ENCODE measurements at places on chromosomes 16 and 17.
A peak's percentile ranks its signal among the peaks of the same experiment; 100 is the strongest.

DNA sequence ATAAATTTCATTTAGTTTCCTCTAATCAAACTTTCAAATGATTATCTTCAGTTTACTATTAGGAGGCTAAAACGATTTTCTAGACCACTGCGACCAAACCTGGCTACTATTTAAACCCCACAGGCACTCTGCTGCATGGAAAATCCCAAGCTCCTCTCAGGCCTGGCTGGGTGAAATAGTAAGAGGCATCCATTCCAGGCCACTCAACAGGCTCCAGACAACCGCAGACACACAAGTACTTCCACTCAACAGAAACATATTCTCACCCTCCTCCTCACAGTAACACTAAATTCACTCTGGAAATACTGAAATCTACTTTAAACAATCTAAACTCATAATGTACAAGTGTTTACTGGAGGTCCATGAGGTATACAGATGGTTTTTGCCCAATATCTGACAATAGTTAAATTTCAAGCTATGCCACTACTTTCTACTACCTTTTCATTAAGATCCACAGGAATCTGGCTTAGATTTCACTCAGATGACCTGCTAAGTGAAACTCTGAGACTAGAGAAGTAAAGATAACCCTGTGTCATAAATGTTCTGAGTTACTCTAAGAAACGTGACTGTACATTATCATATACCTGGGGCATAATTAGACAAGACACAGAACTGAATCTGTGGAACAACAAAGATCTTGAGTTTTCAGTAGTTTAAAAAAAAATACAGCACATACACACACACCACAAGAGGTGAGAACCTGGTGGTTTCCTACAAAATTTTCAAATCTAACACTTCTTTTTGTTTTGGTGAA lies 10.4 kb downstream of the VPS53 start:
- no peak for DNase-seq

DNA sequence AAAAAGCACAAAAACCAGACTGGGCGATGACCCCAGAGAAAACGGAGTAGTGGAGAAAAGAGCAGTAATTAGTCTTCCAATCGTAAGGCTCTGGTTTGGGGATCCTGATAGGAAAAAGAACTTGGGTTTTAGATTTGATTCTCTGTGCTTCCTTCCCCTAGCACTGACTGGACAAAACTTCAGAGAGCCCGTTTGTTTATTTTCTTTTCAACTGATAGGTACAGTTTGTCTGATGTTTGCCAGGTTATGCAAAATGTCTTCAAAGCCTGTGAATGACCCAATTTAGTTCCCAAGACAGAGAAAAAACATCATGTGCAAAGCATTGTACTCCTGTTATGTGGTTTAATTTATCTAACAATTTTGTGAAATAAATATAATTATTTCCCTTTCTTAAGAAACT lies 151.1 kb upstream of the COX10 start:
- no peak for DNase-seq

GRCh38 chr17:74757931-74758847 lies 9.8 kb downstream of the NHERF1 start:
- no peak for DNase-seq

DNA sequence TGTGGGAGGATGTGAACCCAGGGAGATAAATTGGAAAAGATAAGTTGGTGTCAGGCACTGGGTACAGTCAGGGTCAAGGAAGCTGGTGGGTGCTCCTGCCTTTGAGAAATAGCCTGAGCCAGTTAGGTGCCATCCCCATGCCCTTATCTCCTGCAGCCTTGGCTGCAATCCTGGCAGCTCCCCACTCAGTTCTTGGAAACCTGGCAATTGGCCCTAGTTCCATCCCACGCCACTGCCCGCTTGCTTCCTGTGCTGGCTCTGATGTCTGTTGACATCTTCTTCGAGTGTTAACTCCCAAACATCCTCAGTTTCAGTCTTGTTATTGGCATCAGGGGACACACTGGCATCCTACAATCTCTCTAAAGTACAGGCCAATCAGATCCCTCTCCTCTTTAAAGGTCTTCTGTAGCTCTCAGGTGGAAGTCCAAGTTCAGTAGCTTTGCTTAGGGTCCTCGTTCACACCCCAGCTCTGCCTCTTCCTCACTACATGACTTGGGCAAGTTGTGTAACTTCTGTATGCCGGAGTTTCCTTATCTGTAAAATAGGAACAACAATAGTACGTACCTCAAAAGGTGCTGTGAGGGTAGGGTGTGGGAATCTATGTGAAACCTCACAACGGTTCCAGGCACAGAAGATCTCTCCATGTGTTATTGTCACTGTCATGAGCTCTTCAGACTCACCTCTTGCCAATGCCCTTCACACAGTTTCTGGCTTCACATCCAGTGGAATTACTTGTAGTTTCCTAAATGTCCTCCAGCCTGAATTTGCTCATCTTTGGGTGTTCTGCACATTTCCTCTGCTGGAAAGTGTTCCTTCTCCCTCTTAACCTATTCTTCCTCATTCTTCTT lies 13.5 kb upstream of the PRKAR1A start:
- DNase-seq = no peak

DNA sequence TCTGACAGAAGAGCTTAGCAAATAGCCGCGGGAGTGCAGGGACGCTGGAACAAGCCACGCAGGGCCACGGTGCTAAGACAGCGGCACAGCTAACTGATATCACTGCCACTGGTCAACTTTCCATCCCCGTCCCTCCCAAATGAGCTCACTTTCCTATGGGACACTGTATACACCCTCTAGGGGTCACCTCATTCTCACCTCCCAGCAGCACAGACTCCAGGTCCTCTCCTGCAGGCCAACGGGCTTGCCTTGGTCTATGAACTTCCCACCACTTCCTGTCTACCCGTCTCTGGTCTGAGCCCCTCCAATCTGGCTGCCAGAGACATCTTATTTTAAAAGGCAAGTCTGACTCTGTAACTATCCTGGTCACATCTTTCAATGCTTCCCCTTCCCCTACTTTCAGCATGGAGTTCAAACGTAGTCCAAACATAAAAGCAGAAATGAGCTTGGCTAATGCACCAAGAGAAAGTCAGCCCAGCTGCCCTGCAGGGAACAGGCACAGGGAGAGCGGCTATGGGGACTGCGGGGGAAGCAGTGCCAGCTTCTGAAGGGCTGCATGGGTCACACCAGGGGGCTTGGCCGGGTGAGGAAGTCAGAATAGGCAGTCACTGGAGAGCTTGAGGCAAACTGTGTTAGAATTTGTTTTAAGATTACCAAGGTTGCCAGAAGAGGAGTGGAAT lies 26.3 kb upstream of the SLC38A8 start:
- DNase-seq = no peak

GRCh38 chr17:38627957-38628356 lies 22.2 kb upstream of the SRCIN1 start:
- DNase-seq = no peak

DNA sequence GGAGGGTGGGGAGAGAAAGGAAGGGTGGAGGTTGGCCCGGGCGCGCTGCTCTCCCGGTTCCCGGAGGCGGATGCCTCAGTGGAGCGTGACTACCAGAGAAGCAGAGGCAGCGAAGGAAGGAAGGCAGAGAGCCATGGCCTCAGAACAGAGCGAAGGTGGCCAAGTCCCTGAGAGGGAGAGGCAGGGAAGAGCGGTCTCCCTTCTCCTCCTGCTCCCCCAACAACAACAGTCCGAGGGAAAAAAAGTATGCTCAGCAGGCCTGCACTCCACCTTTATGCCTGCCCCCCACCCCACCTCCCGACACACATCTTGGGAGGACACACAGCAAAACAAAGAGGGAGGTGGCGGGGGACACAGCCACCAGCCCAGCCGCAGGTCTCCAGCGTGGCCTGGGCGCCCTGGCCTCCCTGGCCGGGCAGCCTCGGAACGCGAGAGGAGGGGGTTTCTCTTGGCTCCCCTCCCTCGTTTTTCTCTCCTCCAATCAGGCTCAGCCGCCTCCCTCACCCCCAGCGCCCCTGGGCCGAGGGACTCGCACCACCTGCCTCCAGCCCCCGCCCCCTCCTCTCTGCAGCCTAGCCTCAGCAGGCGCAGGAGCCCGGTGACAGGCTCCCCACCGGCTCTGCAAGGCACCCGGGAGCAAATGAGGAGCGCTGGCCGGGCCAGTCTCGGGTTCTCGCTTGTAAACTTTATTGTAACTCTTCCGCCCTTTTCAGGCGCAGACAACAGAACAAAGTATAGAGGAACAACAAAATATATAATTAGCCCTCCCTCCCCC lies 1.1 kb upstream of the HOXB7 start:
- DNase-seq = no peak

DNA sequence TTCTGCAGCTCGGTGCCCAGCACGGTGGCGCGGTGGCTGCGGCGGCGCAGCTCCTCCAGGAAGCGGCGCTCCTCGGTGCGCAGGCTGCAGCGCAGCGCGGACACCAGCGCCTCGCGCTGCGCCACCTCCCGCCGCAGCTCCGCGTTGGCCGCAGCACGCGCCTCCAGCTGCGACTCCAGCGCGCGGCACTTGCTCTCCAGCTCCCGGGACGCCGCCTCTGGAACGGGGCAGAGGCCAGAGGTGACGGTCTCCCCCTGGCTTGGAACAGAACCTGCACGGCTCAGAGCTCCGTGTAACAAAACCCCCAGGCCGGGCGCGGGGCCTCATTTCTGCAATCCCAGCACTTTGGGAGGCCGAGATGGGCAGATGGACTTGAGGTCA lies 13.2 kb upstream of the CLUH start:
- DNase-seq = no peak

GRCh38 chr16:24538756-24539294 lies 541 bp upstream of the RBBP6 start:
- no peak for DNase-seq

GRCh38 chr16:89842471-89843408 lies 14.5 kb downstream of the SPIRE2 start:
- DNase-seq = no peak

- no peak for DNase-seq
Measured at GRCh38 chr17:53543472-53543871, 279.3 kb upstream of the KIF2B start.

DNA sequence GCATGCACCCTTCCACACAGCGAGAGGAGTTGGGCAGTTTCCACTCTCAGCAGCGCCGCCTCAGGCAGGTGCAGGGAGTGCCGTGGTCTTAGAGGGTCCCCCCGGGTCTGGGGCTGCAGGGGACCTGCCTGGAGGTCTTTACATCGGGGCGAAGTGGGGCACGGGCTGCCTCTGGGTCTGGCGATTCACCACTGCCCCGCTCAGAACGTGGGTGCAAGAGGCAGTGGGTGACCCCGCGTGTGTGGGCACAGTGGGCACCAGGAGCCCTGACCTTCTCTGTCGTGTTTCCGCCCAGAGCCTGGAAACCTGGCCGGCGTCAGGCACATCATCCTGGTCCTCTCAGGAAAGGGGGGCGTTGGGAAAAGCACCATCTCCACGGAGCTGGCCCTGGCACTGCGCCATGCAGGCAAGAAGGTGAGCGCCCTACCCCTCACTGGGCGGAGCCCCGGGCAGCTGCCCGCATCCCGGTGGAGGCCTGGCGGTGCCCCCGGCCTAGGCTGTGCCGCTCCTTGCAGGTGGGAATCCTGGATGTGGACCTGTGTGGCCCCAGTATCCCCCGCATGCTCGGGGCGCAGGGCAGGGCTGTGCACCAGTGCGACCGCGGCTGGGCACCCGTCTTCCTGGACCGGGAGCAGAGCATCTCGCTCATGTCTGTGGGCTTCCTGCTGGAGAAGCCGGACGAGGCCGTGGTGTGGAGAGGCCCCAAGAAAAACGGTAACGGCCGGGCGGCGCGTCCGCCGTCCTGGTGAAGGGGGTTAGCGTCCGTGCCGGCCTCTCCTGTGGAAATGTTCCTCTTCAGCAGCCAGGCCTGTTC lies 3.7 kb downstream of the NUBP2 start:
- DNase-seq = no peak

DNA sequence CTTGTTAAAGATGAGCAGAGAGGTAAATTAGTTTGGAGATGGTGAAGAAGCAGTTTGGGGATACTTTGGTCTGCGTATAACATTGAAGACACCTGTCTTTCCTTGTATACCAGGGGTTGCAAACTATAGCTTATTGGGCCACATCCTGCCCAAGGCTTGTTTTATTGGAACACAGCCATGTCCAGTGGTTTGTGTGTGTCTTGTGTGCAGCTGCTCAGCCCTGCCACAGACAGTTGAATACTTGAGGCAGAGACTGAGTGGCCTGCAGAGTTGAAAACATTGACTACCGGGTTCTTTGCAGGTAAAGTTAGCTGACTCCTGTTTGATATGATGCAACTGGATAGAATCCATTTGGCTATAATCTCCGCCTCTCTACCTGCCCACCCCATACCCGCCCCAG lies 224.4 kb downstream of the PRKCA start:
- no peak for DNase-seq

GRCh38 chr16:84689111-84689510 lies 10.7 kb upstream of the USP10 start:
- no peak for DNase-seq

- no peak for DNase-seq
Measured at GRCh38 chr16:31253642-31254045, 6.1 kb upstream of the ITGAM start.

GRCh38 chr16:65763640-65764305 lies 602.7 kb upstream of the CDH5 start:
- DNase-seq = no peak

GRCh38 chr17:74527756-74528155 lies 3.5 kb downstream of the CD300LB start:
- DNase-seq = peak; percentile 20

DNA sequence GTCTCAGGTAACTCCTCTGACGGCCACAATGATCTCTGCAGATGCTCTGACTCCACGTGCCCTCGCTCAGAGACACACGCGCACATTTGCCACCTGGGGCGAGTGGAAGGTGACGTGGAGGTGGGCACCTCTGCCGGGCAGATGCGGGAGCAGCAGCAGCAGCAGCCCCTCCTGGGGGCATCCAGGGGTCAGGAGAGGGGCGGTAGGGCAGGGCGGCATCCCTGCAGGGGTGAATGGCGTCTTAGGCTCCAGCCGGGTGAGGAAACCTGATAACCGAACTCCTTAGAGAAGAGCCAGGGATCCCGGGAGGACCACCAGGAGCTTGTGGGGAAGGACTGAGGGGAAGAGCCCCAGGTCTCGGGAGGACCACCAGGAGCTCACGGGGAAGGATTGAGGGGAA lies 34.6 kb upstream of the CDH15 start:
- DNase-seq = no peak

- DNase-seq = no peak
Measured at GRCh38 chr16:73220836-73221235, 172.9 kb upstream of the ZFHX3 start.

DNA sequence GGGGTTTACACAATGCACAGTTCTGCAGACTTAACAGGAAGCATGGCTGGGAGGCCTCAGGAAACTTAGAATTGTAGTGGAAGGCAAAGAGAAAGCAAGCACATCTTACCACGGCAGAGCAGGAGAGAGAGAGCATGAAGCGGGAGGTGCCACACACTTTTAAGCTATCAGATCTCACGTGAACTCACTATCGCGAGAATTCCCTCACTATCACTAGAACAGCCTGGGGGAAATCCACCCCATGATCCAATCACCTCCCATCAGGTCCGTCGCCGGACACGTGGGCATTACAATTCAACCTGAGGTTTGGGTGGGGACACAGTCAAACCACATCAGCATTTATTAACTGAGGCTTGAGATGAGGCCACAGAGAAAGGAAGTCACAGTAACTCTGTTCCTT lies 326.7 kb downstream of the C16orf95 start:
- DNase-seq = no peak

- no peak for DNase-seq
Measured at GRCh38 chr16:349211-349610, 3.3 kb downstream of the AXIN1 start.

GRCh38 chr17:73387746-73388577 lies 76.2 kb upstream of the CDC42EP4 start:
- no peak for DNase-seq

- no peak for DNase-seq
Measured at GRCh38 chr17:4492721-4493561, 5.7 kb upstream of the SPNS2 start.
